ENCODE measurements at places on chromosomes 4 and X.

- DNase-seq, result no peak
Measured at GRCh38 chr4:33045334-33045733, 2325.2 kb downstream of the PCDH7 start.

- DNase-seq, result no peak
Measured at GRCh38 chrX:69031181-69031580, 134.1 kb downstream of the PJA1 start.

DNA sequence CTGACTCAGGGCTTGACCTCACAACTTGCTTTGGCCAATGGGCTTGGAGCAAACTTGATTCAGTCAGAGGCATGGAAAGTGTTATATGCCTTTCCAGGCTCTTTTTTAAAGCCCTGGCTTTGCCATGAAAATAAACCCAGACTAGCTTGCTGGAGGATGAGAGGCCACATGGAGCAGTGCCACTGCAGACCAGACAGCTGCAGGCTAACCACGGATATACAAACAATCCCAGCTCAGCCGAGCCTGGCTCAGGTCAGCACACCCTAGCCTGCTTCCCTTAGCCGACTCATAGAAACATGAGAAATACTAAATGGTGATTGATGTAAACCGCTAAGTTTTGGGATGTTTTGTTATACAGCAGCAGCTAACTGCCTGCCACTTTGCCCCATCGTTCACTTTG, 345.1 kb downstream of the ARHGAP10 start:
- peak; percentile 29 for DNase-seq

DNA sequence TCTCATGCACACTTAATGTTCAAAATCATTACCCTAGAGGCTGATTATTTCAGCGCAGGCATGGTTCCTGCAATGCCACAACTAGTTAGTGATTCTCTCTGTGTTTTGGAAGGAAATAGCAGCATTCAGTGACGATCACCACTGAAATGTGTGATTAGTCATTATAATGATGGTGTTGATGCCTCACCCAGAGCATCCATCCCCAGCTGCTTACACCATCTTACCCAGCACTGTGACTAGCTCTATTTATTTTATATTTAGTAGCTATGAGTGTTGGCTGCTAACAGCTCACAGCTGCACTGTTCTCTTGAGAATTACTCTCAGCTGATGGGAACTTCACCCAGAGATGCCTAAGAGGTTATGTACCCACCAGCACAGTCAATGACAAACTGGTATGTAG, 60.5 kb upstream of the TSPAN7 start:
- peak; percentile 13 for DNase-seq

DNA sequence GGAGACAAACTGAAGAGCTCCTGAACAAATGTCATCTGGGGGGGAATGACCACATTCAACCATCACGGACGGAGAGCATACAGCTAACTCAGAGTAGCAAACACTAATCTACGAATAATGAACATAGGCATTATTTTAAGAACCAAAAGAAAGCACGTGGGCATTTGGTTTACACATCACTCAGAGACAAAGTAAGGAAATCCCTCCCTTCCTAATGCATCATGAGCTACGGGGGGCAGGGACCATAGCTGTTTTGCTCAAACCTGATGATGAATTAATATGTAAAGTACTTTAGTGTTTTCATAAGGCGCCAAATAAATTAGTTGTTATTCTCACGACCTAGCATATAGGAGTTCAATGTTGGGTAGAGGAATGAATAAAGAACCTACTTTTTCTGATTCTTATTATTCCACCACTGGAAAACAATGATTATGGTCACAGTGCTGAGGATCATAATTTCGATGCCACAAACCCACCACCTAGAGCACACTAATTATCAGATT, 11.7 kb upstream of the TMEM156 start:
- peak; percentile 28 for DNase-seq

DNA sequence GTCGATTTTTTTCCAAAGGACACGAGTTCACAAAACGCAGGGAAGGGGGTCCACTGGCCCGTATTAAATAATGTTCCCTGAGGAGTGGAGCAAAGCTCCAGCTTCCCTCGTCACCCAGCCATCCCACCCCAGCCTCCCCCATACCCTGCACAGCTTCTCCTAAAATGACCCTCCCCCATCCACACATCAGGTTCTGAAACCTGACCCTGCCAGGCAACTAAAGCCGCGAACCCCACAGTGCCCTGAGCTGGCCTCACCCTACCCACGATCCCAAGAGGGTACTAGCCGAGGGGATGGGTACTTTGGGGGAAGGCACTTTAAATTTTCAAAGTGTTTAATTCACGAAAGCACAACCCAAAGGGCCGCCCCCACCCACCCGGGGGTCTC, 634 bp downstream of the APOO start:
- no peak for DNase-seq

DNA sequence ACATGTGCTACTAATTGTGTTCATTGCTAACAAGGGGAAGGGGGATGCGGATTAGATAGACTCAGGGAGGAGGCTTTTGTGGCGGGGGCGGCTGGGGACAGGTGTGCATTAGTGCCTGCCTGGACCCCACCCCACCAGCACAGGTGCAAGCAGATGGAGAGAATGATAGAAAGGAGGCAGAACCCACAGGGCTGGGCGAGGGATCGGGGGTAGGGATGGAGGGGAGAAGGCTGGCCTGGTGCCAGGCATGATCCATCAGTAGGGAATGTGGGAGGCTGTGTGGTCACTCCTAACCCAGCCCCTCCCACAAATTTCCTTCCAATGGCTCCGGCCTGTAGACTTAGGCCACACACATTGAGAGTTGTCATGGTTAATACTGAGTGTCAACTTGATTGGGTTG, 30.5 kb upstream of the CRMP1 start:
- DNase-seq, result no peak

DNA sequence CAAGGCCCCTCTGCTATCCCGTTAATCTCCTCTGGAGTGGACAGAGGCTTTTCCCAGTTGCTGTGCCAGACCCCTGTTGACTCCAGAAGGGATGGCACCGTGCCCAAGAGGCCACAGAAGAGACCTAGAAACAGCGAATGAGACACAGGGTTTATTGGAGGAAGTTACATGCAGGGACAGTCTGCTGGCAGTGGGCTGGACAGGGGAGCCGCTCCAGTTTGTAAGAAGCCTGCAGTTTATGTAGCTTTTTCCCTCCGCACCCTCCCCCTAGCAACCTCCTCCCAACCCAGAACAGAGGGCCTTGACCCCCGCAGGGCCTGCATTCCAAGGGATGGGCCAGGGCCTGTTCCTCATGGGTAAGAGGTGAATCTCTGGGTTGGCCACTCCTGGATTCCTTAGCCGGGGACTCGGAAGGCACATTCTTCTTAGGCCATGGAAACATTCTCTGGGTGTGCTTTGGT, 216.8 kb upstream of the PSAPL1 start:
- no peak for DNase-seq

DNA sequence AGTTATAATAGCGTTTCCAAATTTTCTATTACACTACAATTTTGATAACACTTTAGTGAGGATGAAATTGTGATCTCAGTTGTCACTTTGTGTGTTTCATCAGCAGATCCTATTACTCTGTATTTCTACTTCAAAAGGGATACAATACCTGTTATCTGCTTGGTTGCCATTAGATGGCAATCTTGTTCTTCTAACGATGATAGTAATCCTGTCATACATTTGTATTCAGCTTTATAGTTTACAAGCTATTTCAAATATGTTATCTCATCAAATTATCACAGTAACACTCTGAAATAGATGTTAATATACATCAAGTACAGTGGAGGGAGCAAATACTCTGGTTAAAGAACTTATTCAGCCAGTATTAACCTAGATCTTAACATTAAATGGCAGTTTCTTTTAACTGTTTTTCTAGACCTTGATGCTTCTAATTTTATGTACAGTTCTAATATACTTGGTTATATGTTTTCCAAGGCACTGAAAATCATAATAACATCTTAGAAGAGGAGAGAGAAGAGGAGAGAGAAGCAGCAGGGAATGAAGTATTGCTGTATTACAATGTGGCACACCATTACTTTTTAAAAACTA, 292.0 kb downstream of the CCSER1 start:
- DNase-seq, result peak; percentile 30

DNA sequence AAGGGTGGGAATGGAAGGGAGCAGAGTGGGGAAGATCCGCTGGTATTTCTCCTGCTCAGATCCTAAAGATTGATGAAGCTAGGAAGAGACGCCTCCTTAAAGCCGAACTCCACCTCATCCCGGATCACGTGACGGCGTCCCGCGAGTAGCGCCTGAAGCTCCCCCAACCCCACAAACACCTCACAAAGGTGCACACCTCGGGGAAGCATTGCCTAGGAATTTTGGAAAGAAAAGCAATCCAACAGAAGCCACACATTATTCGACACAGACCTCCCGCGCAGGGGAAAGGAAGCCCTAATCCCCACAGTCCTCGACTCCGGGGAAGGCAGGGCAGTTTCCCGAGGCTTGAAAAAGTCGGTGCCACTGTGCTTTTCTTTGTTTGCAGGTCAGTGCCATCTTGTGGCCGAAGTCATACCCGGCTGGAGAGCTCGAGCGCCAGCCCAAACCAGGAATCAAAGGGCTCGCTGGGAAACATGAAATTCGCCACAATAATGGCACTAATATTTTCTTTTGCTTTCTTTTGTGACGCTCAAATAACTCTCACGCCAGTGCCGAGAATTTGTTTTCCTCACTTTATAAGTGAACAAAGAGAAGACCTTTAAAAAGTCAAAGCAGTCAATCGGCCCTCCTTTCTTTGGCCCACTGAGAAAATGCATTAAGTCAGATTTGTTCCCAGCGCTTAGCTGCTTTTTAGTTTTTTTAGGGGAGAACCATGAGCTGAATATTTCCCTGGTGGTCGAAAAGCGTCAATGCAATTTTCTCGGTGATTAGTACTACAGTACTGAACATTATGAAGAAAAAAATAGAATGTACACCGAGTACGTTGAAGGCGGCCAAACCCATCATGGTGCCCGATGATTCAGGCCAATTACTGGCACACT, at the start of gene NPY1R:
Gene NPY1R, minus strand, starts transcription at position 71 of the 881 bp plus-strand sequence. CDS start 6,042 bp downstream, outside the sequence.
- DNase-seq, result peak; percentile 71

DNA sequence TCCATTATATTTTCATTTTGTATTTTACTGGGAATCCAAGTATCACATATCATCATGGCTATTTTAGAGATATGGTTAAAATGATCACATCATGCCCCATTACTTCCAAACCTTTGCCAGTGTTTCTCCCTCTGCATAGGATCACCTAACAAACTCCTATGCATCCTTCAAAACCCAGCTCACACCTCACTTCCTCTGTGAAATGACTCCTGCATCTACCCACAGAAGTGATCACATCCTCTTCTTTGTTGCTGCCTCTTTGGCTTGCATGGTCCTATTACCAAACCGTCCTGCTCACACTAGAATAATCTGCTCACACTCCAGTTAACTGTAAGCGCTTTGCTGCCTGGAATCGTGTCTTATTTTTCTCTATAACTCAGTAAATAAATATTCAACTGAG, 74.7 kb upstream of the C4orf50 start:
- DNase-seq, result no peak

DNA sequence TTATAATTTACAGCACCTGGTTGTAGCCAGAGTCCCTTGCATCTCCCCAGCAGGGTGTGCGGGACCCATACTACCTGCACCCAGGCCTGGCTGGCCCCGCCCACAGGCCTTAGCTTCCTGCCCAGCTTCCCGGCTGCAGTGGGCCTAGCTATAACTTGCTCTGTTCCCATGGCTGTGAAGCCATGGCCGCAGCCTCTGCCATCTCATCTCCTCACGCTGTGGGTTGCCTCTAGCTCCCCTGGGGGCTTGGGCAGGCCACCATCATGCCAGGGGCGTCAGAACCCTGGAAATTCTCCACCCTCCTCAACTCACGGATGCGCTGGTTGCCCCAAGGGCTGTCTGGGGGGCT, 26.1 kb upstream of the SORBS2 start:
- DNase-seq, result no peak

GRCh38 chr4:152992466-152992865, 56.3 kb downstream of the FHDC1 start:
- no peak for DNase-seq

GRCh38 chr4:105329081-105329480, 144.8 kb downstream of the PPA2 start:
- no peak for DNase-seq

DNA sequence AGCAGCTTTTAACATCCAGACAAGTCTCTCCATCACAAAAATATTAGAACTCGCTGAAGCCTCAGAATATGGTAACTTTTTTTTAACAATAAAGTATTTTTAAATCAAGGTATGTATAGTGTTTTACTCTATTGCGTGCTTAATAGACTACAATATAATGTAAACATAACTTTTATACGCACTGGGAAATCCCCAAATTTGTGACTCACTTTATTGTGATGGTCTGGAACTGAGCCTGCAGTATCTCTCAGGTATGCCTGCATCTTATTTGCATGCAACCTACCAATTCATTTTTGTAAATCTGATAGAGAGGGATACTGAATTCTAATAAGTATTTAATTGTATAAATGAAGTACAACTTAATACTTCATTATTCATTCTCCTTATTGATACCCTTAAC, 823.5 kb downstream of the ADGRL3 start:
- no peak for DNase-seq

DNA sequence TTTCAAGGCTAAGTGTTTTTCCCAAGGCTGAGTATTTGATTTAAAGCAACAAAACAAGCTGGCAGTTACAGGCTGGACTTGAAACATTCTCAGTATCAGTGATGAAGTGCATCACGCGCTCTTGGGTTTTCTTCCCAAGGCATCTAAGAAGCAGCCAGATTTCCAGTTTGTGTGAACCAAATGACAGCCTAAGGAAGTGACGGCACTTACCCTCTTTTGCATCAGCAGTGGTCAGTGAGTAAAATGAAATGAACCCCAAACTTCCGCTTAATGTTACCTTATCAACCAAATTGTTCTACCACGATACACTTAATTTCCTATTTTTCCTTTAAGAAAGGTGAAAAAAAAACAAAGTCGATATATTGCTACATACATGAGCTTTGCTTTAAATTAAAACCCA, 15.8 kb upstream of the GYPE start:
- DNase-seq, result no peak

DNA sequence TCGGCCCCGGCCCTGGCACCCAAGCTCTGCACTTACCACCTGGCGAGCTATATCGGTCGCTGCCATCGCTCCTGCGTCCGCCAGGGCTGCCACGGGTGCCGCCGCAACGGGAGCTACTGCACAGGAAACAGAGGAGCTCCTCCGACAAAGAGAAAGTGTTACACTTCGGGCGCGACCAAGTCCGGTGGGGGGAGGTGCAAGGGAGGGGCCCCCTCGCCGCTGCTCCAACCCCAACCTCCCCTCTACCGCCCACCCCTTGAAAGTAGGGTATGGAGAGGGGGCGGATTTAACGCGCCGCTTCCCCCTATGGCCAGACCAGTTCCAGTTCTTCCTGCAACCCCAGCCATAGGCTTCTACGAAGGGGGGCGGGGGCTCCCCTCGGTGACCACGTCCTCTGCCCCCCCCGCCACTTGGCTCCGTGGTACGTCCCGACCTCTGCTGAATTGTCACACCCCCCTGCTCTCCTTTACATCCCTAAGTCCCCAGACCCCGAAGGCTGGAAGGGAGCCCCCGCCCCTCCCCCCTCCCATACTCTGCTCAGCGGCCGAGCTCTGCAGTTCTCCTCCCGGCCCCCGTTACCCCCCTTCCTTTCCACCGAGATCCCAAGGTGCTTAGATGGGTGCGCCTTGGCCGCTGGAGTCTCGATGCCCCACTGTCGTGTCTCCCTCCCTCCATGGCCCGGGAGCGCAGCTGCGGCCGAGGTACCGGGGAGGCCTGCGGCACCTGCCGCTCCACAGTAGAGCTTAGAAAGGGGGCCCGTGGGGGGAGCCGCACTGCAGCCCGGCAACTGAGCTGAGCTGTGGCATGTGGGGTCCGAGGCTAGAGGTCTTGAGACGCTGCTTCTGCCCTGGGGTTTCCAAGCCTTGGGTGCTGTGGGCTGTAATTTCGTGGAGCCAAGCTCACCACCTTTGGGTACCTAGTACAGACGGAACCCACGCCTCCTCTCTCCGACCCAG, at the start of gene SEPTIN6:
Gene SEPTIN6, minus strand, starts transcription at position 129 of the 956 bp plus-strand sequence. Its CDS starts 63 bp downstream, at position 66.
- DNase-seq, result peak; percentile 85
